H9 (cell line): ENCODE measurements at places on chromosomes 2 and 18. TPM values are rescaled to one million over a fixed set of nuclear protein-coding genes. Genes with fewer than 3 reads are reported as not detected.

- DNase-seq = peak; percentile 93
- no peaks in the 10 kb centered on the region; the same call in 2 of the 3 replicates for H3K36me3 ChIP-seq
- H3K4me1 ChIP-seq = no peaks in the 10 kb centered on the region
- H3K27me3 ChIP-seq = no peaks in the 10 kb centered on the region
Measured at GRCh38 chr2:217899231-217900009, 103.4 kb downstream of the TNS1 start.

DNA sequence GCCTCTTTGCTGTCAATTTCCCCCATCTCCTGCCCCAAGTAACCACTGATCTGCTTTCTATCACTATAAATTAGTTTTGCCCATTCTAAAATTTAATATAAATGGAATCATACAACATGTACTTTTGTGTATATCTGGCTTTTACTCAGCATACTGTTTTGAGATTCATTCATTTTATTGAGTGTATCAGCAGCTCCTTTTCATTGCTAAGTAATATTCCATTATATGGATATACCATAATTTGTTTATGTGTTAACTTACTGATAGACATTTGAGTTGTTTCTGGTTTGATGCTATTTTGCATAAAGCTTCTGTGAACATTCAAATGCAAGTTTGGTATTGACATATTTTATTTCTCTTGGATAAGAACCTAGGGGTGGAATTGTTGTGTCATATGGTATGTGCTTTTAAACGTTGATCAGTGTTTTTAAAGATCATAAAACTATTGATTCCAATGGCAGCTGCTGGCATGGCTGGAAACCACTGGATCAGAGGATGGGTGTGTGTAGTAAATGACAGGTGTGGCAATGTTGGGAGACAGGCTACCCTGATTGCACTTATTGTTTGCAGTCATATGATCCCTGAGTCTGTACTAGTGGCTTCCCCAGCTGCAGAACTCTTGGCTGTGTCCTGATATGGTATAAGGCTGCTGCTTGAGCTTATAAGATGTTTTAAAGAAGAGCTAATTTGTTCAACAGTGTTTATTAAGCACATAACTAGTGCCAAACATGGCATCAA, 75.3 kb downstream of the CYP1B1 start:
- H3K4me3 ChIP-seq = no peak overlapping the region
- H3K36me3 ChIP-seq = peaks cover 7% of the 10 kb centered on the region; the same call in 1 of the 2 replicates
- no peak for DNase-seq
- H3K27me3 ChIP-seq = no peaks in the 10 kb centered on the region

Gene ESPNL
- total RNA-seq = 0.17 and 0.37 TPM in 2 replicates

- H3K36me3 ChIP-seq = no peaks in the 10 kb centered on the region
- H3K4me3 ChIP-seq = no peak overlapping the region
- no peak overlapping the region for H3K27ac ChIP-seq
- H3K27me3 ChIP-seq = no peaks in the 10 kb centered on the region
- no peaks in the 10 kb centered on the region for H3K4me1 ChIP-seq
Measured at GRCh38 chr2:33927756-33928155, 328.7 kb upstream of the FAM98A start.

- no peaks in the 10 kb centered on the region for H3K4me1 ChIP-seq
Measured at GRCh38 chr2:134253804-134254203, at the start of gene MGAT5. MGAT5 (plus strand) TSS chr2:134254072; CDS start chr2:134254404, 332 bp downstream.

DNA sequence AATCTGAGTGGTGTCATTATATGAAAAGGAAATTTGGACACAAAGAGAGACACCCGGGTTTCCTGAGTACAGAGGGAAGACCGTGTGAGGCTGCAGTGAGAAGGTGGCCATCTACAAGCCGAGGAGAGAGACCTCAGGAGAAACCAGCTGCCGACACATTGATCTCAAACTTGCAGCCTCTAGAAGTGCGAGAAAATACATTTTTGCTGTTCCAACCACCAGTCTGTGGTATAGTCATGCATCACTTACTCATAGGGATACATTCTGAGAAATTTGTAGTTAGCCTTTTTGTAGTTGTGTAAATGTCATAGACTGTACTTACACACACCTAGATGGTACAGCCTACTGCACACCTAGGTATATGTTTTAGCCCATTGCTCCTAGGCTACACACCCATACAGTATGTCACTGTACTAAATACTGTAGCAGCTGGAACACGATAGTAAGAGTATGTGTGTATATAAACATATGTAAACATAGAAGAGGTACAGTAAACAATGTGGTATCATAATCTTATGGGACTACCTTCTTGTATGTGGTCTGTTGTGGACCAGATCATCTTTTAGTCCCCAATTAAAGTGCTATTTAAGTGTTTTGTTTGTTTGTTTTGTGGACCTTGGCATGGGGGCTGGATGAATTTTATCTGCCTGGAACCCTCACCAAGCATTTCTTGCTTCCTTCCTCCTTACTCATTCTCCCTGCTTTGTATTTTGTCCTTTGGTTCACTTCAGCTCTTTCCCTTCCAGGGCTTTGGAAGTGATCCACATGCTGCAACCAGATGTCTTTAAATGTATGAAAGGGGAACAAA, 38.3 kb upstream of the SESTD1 start:
- peaks cover 2% of the 10 kb centered on the region; the same call in 1 of the 3 replicates for H3K36me3 ChIP-seq
- DNase-seq = no peak
- no peaks in the 10 kb centered on the region for H3K27me3 ChIP-seq
- H3K27ac ChIP-seq = no peak overlapping the region

DNA sequence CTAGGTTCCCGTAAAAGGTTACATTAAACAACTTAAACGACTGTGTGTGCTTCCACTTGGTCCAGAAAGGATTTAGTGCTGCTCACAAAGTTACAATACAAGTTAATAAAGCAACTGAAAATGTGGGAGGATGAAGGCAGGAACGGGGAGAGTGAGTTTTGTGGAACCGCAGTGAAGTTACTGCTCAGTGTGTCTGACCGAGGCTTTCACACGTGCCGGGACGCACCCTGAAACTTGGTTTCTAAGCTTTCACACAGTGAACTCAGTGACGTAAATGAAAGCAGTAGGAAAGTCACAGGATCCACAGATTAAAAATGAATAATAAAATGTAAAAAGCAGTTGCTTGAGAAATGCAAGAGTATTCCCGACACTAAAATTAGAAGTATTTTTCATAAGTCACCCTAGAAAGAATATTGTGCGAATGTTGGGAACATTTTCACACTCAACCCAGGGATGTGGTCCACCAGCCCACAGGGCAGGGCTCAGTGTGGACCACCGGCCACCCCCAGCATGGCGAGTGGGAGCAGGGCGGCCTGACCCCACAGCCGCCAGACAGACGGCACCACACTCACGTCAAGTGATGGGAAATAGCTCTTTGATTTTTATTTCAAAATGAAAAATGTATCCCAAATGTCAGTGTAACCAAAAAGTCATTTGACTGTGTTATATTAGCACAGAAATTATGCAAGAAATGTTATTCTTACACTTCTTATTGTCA, 32.6 kb upstream of the CHMP1B start:
- no peak for DNase-seq
- no peak overlapping the region for H3K4me3 ChIP-seq
- H3K27ac ChIP-seq = no peak overlapping the region
- H3K36me3 ChIP-seq = no peaks in the 10 kb centered on the region; the same call in 2 of the 3 replicates
- peaks cover 2% of the 10 kb centered on the region; the same call in 1 of the 2 replicates for H3K4me1 ChIP-seq

GRCh38 chr2:152309352-152310214, 25.4 kb upstream of the FMNL2 start:
- H3K27me3 ChIP-seq = no peaks in the 10 kb centered on the region
- H3K4me3 ChIP-seq = no peak overlapping the region
- no peaks in the 10 kb centered on the region for H3K4me1 ChIP-seq
- H3K27ac ChIP-seq = no peak overlapping the region
- H3K36me3 ChIP-seq = no peaks in the 10 kb centered on the region

DNA sequence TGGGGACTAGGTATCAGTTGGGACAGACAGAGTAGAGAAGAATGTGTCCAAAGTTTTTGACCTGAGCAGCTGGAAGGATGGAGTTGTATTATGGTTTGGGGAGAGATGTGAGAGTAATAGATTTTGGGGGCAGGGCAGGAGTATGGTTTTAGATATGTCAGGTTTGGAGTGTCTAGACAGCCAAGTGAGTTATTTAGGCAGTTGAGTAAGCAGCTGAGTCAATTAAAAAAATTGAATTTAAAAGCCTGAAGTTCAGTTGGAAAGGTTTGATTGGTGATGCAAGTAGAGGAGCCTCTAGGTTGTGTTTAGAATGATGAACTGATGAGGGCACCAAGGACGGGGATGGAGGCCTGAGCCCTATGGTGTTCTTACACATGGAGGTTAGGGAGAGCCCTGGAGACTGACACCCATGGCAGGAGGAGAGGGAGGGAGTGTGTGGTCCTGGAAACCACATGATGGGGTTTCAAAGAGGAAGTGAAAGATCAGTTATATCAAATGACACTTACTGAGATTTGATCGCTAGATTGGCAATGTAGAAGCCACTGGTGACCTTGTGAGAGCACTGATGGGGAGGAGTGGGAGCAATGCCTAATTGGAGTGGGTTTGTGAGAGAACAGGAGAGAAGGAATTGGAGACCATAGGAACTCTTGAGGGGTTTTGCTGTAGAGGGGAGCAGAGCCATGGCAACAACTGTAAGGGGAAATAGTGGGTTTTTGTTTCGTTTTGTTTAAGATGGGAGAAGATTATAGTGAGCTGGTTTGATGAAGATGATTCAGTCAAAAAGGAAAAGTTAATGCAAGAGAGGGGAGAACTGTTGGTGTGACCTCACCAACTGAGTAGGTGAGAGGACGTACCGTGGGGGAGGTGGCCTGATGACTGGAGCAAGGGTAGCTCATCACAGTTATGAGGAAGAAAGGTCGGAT, 10.3 kb downstream of the ITGA6 start:
- H3K4me1 ChIP-seq = peaks cover 38% of the 10 kb centered on the region
- no peaks in the 10 kb centered on the region for H3K27me3 ChIP-seq
- no peak overlapping the region for H3K4me3 ChIP-seq
- H3K27ac ChIP-seq = no peak overlapping the region

DNA sequence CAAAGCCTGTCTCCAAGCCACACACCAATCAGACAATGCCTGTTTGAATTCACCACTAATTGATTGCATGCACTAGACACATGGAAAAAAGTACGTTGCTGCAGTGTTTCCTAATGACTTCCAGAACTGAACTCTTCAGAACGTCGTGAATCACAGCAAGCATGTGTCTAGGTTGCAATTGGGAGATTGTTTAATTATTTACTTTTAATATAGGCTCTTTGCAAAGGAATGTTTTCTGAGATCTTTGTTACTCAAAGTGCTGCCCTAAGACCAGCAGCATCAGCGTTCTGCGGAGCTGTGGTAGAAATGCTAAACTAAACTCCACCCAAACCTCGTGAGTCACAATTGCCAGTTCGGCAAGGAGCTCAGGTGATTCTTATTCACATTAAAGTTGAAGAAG, 52.7 kb upstream of the CCDC68 start:
- H3K36me3 ChIP-seq = peaks cover 4% of the 10 kb centered on the region; the same call in 1 of the 2 replicates
- peaks cover 7% of the 10 kb centered on the region; the same call in 1 of the 2 replicates for H3K4me1 ChIP-seq
- DNase-seq = no peak
- H3K27me3 ChIP-seq = no peaks in the 10 kb centered on the region
- H3K4me3 ChIP-seq = peak overlapping the region; percentile 8; the same call in 1 of the 3 replicates
- H3K27ac ChIP-seq = no peak overlapping the region

DNA sequence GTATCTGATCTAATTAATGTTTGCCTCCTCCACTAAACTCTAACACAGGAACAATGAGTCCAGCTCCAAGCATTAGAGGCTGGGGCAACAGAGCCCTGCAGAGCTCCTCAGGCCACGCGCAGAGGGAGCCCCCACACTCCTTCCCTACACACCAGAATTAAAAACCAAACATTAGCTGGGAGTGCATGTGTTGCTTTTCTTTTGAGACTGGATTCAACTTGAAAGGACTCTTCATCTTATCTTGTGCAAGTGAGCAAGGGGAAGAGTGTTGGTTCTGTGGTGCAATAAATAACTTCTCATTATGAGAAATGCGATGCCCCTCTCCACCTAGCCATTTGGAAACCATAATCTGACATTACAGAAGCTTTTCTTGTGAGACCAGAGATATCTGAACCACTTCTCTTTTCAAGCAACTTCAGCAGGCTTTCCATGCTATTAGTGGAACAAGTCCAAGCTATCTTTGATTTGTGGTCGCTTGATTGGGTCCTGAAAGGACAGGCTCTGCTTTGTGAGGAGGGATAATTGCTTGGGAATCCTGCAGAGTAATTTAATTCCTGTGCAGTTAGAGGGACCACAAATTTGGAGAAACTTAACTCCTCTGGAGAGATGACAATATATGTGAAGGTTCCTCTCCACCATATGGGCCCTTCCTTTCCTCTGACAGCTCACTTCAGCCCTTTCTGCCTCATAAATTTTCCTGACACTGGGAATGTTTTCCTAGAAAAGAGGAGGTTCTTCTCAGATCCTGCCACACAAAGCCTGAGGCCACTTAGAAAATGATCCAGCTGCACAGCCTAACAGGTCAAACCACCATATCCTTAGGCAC, 112.5 kb downstream of the ATL2 start:
- no peaks in the 10 kb centered on the region for H3K4me1 ChIP-seq
- no peak for DNase-seq
- H3K4me3 ChIP-seq = no peak overlapping the region

DNA sequence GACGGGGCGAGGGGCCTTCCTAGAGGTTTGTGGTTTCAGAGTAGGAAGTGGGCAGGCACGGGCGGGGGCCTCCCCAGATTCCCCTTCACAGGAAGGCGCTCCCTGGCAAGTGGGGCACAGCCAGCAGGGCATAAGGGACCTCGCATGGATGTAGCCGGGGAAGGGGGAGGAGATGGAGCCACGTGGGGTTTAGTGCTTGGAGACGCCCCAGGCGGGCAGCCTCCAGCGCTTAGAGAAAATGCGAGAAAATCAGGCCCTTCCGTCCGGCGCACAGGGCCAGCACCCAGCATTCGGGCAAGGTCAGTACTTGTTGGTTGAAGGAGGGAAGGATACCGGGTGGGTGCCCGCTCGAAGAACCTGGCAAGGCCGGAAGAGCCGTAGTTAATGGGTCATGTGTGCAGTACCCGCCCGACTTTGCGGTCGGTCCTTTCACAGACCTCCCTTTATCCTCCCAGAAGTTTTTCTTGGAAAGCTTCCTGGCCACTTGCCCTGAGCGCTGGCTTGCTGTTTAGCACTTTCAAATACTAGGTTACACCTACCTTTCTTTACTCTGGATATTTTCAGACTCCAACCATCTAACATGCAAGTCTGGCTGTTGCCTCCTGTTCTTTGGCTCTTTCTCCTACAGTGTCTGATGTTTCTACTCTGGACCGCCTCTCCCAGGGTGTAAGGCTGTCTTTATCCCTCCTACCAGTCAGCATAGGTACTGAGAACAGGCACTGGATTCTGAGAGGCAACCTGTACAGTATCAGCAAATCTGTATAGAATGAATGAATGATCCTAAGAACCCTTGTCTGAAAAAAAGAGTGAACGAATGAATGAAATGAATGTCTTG, 78.1 kb downstream of the CIB4 start:
- no peaks in the 10 kb centered on the region for H3K36me3 ChIP-seq
- H3K4me1 ChIP-seq = no peaks in the 10 kb centered on the region
- H3K27me3 ChIP-seq = no peaks in the 10 kb centered on the region
- H3K4me3 ChIP-seq = no peak overlapping the region
- H3K27ac ChIP-seq = no peak overlapping the region
- no peak for DNase-seq

Gene ZNF532
- 254 and 258 TPM in 2 replicates for total RNA-seq

GRCh38 chr2:26701596-26701995, 9.1 kb downstream of the KCNK3 start:
- H3K27ac ChIP-seq = no peak overlapping the region
- H3K36me3 ChIP-seq = no peaks in the 10 kb centered on the region
- DNase-seq = no peak
- no peaks in the 10 kb centered on the region for H3K4me1 ChIP-seq
- no peaks in the 10 kb centered on the region; the same call in 1 of the 2 replicates for H3K27me3 ChIP-seq

GRCh38 chr2:47357483-47357882, 45.5 kb upstream of the MSH2 start:
- H3K4me3 ChIP-seq = no peak overlapping the region
- no peaks in the 10 kb centered on the region for H3K36me3 ChIP-seq
- H3K27ac ChIP-seq = no peak overlapping the region
- H3K4me1 ChIP-seq = no peaks in the 10 kb centered on the region; the same call in 1 of the 2 replicates
- no peak for DNase-seq

Gene ZNF385B
- 2.1 and 3.0 TPM in 2 replicates for total RNA-seq
